WTC11 (cell line): ENCODE measurements at places on chromosomes 2 and 18. TPM values are rescaled to one million over a fixed set of nuclear protein-coding genes. Genes with fewer than 3 reads are reported as not detected.

Gene NCOA1
- total RNA-seq: 11.3 to 16.9 TPM (median 14.2 TPM) in 3 replicates

Gene ASXL3
- total RNA-seq: 0.35 to 0.76 TPM (median 0.66 TPM) in 3 replicates

Gene NEU2
- total RNA-seq: not detected in 3 replicates

Gene DOCK10
- total RNA-seq: 0.76 to 2.9 TPM (median 1.6 TPM) in 3 replicates

DNA sequence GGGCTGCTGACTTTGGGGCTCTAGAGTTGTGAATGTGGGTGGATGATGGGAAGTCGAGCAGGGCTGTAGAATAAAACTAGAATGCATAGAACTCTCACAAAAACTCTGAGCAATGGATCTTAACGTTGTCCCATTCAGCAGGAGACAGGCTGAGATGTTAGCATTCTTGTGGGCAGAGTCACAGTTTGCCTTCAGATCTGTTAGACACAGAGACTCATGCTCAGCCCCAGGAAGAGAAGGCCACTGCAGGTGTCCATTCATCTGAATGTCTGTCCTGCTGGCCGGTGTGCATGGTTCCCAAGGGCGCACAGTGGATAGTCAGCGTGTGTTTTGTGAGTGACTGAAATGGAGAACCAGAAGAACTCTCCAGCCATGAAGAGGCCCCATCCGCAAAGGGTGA, 111.3 kb downstream of the TSN start:
- no peak for DNase-seq

DNA sequence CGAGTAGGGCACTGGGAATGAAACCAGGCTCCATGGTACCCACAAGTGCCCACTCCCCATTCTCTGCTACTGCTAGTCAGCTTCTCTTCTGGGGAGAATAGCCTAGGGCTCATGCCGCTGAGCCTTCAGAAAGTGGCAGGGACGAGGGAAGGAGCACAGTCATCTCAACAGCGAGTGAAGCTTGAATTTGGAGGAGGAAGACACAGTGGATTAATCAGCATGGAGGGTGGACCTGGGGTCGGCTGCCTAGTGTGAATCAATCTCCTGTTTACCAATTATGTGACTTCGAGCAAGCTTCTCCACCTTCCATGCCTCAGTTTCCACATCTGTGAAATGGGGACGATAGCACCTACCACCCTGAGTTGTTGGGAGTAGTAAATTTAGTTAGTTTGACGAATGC, 157.0 kb downstream of the SEPTIN10 start:
- no peak for DNase-seq

GRCh38 chr2:206981739-206982340, 42.5 kb downstream of the CPO start:
- peak; percentile 72 for DNase-seq

DNA sequence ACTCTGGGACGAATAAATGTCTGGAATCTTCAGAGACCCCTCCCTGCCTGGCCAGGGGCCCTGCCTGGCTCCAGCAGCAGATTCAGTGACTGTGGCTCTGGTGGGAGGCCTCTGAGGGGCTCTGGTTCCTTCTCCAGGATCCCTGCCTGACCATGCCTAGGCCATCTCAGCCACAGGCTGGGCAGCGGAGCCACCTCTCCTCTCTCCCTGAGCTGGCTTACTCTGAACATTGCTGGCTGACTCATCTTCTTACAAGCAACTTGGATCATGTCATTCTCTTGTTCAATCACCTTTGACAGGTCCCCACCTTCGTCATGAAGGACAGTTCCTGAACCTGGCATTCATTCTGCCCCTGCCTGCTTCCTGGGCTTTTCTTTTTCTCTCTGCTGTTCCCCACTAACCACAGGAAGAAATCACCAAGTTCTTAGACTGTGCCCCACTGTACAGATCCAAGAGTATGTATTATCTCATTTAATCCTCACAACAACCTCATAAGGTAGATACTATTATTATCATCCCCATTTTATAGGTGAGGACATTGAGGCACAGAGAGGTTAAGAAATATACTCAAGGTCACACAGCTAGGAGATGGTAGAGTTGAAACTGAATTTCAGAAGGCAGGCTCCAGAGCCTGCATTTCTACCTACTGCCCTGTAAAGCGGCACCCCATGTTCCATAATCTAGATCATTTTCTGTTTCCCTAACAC, 155.5 kb upstream of the SMAD2 start:
- no peak for DNase-seq

GRCh38 chr2:66534461-66534860, 99.5 kb downstream of the MEIS1 start:
- DNase-seq: no peak

DNA sequence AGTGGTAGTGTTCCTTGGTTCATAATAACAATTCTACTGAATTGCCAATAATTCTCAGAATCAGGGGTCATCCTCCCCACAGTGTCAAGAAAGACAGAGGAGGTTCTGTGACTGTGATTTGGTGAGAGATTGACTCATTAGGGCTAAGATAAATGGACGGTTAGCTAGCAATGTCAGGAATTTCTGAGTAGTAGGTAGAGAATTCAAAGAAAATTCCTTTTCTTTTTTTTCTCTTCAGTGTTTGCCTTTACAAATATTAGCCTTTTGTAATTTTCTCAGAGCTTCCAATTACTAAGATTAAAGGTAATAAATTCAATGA, 16.8 kb upstream of the CRIM1 start:
- DNase-seq: no peak
